ENCODE measurements at places on chromosomes 12 and 14. TPM values are rescaled to one million over a fixed set of nuclear protein-coding genes. Genes with fewer than 3 reads are reported as not detected.

Gene TMTC1
- 0.04 TPM for total RNA-seq

Gene TMEM260
- 3.4 TPM for total RNA-seq

Gene RAD51AP1
- total RNA-seq, result 14.9 TPM

Gene ZBTB42
- total RNA-seq, result 2.9 TPM

Gene NPAS3
- not detected for total RNA-seq

Gene CLMN
- 7.0 TPM for total RNA-seq

Gene POTEM
- total RNA-seq, result not detected

Gene CMAS
- 42.7 TPM for total RNA-seq

Gene MANSC4
- not detected for total RNA-seq

Gene AGAP2
- 0.14 TPM for total RNA-seq
